LNCaP clone FGC (cell line): ENCODE measurements at places on chromosomes 13 and 19.

- DNase-seq, result no peak
These were observed 198.7 kb upstream of the SERP2 start for GRCh38 chr13:44174769-44175425.

DNA sequence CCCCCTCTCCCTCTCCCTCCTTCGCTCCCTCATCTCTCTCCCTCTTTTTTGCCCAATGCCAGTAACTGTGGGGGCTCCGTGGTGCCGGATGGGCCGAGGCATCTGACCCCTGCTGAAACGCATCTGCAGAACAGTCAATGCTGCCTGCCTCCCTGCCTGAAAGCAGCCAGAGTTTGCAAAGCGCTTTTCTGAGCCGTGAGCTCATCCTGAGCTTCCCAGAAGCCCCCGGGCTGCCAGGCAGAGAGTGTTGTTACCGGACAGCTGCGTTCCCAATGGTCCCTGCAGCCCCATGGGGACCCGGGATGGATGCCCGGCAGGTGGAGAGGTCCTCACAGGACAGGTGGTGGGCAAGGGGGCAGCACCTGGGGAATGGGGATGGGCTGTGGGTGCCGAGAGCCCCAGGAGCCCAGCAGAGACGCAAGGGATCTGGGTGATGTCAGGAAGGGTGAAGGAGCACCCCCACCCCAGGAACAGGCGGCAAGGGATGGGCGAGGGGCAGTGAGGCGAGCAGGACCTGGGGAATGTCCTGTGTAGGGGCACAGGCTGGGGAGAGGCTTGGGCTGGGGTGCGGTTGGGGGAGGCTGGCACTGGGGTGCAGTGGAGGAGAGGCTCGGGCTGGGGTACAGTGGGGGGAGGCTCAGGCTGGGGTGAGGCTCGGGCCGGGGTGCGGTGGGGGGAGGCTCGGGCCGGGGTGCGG is 33.0 kb downstream of the GPX4 start:
- DNase-seq, result no peak

- DNase-seq, result no peak
These were observed 539.7 kb downstream of the RFC3 start for GRCh38 chr13:34357435-34358232.

DNA sequence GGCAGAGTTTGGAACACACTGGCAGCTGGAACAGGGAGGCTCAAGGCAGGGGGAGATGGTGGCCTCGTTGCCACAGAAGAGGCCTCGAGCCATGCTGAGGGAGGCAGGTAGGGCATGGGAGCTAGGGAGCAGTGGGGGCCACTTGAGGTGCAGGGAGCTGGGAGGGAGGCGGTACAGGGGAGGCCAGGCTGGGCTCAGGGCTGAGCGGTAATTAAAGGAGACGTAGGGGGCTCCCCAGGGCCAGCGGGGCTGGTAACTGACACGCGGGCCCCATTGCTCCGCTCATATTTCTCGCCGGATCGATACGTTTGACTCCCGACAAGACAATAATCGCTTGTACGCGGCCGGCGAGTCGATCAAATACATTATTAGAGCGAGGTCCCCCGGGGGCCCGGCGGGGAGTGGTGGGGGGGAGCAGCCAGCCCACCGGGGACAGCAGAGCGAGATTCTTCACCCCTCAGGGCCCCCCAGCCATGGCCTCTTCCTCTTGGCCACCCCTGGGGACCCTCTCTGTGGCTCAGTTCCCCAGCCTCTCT is 2.4 kb upstream of the POU2F2 start:
- no peak for DNase-seq

DNA sequence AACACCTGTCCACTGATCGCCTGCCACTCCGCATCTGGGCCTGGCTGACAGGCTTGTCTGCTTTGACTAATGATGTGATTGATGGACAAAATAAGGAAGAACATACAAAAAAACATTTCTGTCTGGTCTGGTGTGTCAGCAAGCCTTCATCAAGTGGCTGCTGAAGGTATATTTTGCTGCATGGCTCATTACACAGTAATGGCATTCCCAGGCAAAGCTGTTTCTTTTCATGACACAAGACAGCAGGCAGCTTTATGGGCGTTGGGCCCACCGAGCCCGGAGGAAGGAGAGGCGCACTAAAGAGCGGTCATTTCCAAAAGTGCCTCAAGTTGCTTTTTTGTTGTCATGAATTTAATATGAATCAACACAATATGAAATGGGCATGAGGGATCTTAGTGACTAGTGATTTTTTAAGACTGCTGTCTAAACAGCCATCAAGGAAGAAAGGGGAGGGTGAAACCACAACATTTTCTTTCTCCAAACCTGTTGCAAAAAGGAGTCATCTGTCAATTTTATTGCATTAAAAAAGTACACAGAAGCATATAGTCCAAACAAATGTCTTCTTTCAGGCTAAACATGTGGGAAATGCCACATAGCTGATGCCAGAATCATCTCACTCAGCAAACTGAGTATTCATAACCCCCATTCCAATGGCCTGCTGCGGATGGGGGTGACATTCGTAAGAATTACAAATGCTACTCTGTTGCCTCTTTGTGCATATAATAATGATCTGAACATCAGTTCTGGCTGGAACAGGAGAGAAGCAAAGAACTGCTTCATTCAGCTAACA is 476.6 kb downstream of the ZNF536 start:
- no peak for DNase-seq

GRCh38 chr13:108315991-108316390 is 46.5 kb downstream of the TNFSF13B start:
- no peak for DNase-seq

DNA sequence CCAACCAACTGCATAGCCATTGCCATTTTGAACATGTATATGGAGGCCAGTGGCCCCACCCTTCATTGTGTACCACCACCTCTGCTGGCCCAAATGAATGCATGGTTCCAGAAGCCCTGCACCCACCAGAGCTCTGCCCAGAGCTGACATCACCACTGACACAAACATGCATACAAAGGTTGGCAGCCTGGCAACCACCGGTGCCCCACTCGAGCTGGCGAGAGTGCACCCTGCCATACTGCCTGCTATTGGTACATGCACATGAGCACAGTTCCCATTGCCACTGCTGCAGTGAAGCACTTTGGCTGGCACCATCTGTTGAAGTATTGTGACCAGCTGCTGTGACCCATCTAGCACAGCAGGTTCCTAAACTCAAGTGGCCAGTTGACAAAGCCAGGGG is 1564.9 kb downstream of the OLFM4 start:
- DNase-seq, result no peak

DNA sequence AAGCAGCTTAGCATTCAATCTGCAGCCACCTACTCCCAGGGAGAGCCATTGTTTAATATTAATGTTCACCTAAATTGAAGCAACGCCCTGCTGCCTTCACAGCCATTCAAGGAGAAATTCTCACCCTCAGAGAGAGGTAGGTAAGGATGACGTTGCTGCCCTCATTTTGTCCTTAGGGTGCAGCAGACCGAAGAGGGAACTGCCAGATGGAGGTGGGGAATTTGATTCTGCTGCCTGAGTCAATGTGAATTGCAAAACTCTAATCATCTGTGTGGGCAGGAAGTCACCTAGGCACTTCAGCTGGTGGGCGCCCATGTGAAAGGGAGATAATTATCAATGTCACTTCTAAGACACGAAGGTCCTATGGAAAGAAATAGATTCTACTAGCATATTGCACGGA is 503.4 kb downstream of the TBC1D4 start:
- DNase-seq, result no peak

DNA sequence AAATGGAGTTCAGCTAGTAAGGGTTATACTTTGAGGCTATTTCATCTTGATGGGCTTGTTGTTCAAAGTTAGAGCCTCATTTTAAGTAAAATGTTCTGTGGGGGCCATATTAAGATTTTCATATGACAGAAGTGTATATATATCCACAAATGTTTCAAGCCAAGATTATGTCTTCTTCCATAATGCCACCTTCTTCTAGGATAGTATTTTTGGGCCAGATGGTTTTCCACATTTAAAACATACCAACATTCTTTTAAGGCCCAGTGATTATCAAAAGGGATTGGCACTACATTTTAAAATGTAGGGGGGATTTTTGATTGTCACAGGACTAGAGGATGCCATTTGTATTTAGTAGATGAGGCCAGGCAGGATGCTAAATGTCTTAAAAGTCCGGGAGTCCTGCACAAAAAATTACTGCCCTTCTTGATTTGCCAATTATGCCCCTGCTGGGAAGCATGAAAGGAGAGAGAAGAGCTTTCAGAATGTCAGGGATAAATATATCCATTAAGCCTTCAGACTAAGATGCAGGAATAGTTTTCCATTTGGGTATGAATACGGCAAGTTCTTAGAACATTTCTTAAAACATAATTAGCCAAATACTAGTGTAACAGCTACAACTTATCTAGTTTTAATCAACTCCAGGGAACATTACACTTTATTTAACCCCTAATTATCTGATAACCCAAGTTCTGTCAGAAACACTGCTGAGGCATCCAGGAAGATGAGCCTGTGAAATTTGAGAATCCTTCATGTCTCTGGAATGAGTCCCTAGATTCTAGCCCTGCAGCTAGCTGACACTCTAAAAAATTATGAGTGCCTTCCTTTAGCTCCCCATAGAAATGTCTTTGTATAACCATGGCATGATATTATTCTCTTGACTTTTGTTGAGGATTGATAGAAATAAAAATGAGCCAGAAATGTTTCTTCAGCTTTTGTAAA is 34.0 kb downstream of the ITM2B start:
- DNase-seq, result no peak

- DNase-seq, result no peak
These were observed 149.1 kb downstream of the SLITRK5 start for GRCh38 chr13:87820241-87820640.

- DNase-seq, result no peak
These were observed 79.3 kb downstream of the CRYL1 start for GRCh38 chr13:20446405-20446804.

GRCh38 chr13:59754411-59754810 is 409.3 kb downstream of the DIAPH3 start:
- DNase-seq, result no peak

DNA sequence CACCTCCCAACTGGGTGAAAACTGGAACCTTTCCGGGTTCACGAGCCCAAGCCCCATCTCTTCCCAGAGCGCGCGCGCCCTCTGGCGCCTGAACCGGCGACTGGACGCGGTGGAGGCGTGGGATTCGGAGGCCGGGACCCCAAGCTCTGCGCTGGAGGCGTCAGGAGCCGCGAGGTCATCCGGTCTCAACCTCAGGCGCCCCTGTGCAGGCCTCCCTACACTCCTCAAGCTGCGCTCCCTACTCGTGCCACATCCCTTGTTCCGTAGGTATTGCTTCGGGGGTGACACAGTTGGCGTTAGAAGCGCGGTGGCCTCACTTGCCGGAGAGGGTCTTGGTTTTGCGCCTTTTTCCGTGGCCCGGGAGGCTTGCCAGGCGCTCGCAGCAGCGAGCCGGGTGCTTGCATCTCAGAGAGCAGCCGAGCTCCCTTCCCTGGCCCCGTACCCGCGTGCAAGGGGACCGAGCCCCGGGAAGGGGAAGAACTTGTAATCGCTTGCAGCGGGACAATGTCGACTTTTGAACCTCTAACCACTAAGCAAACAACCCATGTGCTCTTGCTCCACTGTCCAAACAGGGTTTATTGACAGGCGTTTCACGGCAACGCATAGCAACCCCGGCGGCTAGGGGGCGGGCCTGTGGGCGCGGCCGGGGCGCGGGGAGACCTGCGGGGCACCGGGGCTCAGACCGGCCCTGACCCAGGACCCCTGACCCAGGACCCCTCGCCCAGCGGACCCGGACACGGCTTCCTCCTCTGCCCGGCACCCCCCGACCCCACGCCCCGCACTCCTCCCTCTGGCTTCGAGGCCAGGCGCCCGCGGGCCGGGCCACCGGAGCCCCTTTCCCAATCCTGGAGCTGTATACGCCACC is 8.5 kb downstream of the CDX2 start:
- peak; percentile 22 for DNase-seq

- no peak for DNase-seq
These were observed at the start of gene SLC10A2 for GRCh38 chr13:103066079-103066780. TSS of gene SLC10A2 (minus strand) at chr13:103066417. CDS start at chr13:103066249, 168 bp downstream.

- DNase-seq, result no peak
These were observed 19.0 kb downstream of the MRPS12 start for GRCh38 chr19:38949580-38950367.

- DNase-seq, result no peak
These were observed 38.2 kb downstream of the RFXAP start for GRCh38 chr13:36857253-36857652.

GRCh38 chr13:35164324-35164932 is 222.4 kb downstream of the NBEA start:
- DNase-seq, result peak; percentile 4

DNA sequence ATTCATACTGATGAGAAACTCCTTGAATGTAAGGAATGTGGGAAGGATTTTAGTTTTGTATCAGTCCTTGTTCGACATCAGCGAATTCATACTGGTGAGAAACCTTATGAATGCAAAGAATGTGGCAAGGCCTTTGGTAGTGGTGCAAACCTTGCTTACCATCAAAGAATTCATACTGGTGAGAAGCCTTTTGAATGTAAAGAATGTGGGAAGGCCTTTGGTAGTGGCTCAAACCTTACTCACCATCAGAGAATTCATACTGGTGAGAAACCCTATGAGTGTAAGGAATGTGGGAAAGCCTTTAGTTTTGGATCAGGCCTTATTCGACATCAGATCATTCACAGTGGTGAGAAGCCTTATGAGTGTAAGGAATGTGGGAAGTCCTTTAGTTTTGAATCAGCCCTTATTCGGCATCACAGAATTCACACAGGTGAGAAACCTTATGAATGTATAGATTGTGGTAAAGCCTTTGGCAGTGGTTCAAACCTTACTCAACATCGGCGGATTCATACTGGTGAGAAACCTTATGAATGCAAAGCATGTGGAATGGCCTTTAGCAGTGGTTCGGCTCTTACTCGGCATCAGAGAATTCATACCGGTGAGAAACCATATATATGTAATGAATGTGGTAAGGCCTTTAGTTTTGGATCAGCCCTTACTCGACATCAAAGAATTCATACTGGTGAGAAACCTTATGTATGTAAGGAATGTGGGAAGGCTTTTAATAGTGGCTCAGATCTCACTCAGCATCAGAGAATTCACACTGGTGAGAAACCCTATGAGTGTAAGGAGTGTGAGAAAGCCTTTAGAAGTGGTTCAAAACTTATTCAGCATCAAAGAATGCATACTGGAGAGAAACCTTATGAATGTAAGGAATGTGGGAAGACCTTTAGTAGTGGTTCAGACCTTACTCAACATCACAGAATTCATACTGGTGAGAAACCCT is 26.6 kb downstream of the ZNF345 start:
- DNase-seq, result no peak

- DNase-seq, result no peak
These were observed 9.1 kb upstream of the PSG6 start for GRCh38 chr19:42926781-42927180.

GRCh38 chr13:89181041-89181440 is 1509.9 kb downstream of the SLITRK5 start:
- no peak for DNase-seq

GRCh38 chr19:752652-753517 is 2.0 kb downstream of the MISP start:
- DNase-seq, result no peak

DNA sequence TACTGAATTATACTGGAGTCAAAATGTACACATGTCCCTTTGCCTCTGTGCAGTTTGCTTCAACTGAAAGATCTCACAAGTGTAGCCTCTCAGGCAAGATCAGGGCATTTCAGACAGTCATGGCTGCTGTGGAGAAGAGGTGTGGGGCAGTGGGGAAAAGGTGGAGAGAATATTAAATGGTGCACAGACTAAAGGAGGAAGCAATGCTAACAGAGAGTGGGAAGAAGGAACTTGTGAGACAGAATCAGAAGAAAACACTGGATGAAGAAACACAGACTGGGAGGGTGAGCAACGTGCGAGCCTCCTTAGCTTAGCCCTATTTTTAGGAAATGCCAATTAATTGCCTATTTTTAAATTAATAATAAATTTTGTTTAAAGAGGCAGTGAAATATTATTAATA is 49.6 kb upstream of the RAP2A start:
- no peak for DNase-seq
